ENCODE measurements at places on chromosomes 11 and 22.

DNA sequence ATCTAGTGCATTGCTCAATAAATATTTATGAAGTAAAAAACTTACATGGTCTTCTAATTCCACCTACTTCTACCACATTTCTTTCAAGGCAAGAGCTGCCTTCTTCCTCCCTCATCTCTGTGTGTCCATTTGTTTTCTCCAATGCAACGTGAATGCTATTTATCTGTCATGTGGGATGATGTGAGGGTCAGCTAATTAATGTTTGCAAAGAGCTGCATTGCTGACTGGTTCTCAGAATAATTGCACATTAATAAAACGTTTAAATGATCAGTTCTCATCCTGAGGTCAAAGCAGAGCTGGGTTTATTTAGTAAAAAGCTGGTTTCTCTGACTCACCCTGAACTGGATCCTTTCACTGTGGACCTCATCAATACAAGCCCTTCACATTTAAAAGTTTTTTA is 8.7 kb downstream of the TENM4 start:
- DNase-seq, result no peak

DNA sequence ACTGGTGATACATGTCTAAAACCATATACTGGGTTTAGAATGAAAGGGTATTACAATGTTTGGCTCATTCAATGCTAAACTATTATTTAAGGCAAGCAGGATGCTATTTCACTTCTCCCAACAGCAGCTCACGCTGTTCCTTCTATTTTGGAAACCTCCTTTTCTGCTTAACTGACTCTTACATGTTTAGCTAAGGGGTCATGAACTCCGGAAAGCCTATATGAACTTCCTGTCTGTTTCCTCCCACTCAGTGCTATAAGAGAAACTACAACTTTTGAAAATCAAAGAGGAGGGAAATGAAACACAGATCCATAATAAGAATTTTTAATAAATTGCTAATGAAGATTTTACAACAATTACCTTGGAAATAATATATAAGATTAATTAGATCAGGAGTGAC is 30.9 kb downstream of the SLC36A4 start:
- no peak for DNase-seq

DNA sequence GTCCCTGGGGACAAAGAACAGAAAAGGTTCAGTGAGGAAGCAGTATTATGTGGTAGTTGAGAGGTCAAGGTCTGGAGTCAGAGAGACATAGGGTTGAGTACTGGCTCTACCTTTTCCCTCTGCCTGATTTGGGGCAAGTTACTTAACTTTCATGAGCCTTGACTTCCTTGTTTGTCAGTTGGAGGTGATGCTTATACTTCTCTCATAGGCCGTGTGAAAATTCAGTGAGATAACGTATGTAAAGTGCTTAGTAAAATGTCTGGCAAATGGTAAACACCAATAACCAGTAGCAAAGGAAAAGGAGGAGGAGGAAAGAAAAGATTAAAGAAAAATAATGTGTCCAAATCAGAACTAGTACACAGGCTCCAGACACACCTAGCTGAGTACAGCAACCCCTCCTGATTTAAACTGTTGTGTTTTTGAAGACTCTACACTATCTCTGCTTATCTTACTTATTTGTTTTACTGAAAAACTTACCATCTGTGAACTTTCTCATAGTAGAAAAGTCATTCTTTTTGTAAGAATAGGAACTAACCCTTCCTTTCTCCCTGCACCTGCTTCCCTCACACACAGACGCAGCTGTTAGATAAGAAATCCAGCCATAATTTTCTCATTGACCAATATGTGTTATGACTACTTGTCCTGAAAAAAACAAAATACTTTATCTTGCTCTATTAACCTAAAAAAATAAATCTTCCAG is 126.9 kb downstream of the CD44 start:
- DNase-seq, result no peak

DNA sequence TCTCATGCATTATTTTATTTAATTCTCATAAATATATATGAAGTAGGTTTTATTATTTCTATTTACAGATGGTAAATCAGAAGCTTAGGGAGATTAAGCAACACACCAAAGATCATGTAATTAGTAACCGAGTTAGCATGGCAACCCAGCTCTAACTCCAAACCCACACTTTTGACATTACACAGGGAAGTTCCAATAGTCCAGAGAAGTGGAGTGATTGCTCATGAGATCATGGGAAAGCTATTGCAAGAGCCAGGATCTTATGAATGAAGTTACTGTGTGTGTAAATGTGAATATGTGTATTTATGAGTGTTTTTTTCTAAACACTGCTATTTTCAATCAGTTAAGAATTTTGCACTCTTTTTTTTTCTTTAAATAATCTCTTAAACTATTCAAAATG is 225.8 kb upstream of the KIRREL3 start:
- DNase-seq, result no peak

GRCh38 chr11:14881576-14882193 is 10.3 kb downstream of the CYP2R1 start:
- DNase-seq, result no peak

GRCh38 chr22:40051322-40051721 is 56.6 kb downstream of the FAM83F start:
- DNase-seq, result no peak

GRCh38 chr11:86211619-86212018 is 32.9 kb upstream of the EED start:
- DNase-seq, result no peak

DNA sequence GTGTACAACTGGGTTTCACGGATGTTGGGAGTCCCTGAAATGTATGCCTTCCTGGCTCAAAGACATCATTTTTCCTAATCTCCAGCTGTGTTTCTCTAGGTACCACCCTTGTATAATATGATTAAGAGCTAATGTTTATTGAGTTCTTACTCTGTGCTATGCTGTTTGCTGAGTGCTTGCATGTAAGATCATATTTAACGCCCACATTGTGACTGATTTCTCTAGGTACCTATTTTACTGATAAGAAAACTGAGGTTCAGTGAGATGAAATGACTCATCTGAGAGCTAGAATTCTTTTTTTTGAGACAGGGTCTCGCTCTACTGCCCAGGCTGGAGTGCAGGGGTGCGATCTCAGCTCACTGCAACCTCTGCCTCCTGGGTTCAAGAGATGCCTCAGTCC is 42.6 kb downstream of the FAM227A start:
- no peak for DNase-seq

- DNase-seq, result no peak
Observed at GRCh38 chr11:80136991-80137390, 696.2 kb upstream of the TENM4 start.

- DNase-seq, result no peak
Observed at GRCh38 chr11:64855596-64856304, 11.3 kb upstream of the CDC42BPG start.

DNA sequence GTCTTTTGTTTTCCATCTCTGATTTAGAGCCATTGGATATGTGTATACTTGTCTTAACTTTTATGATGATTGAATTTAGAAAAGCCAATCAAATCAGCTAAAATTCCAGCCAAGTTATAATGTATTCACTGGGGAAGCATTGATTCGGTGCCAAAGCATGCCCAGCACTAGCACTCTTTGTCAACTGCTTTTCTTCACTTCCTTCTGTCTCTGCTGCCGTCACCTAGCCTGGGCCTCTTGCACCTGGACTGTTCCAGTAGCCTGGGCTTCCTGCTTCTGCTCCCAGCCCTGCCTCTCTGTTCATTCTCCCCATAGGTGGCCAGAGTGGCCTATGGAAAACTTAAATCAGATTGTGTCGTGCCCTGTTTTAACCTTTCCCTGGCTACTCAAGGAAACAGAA is 80.7 kb downstream of the NAV2 start:
- no peak for DNase-seq

GRCh38 chr11:44870615-44871176 is 80.0 kb downstream of the TP53I11 start:
- no peak for DNase-seq
